ENCODE measurements at places on chromosomes 3 and 15. TPM values are rescaled to one million over a fixed set of nuclear protein-coding genes. Genes with fewer than 3 reads are reported as not detected.
A peak's percentile ranks its signal among the peaks of the same experiment; 100 is the strongest.

The PLA2G4E gene
- total RNA-seq, result 33.8 TPM

The MUC4 gene
- total RNA-seq, result 0.30 TPM

The CTXN2 gene
- total RNA-seq, result not detected

The GOLGA8F gene
- total RNA-seq, result not detected

The LIPH gene
- 6.6 TPM for total RNA-seq

The RYR3 gene
- total RNA-seq, result 6.3 TPM

The SPINK8 gene
- not detected for total RNA-seq

- no peak for DNase-seq
Observed at GRCh38 chr3:192825657-192826200, 91.9 kb downstream of the MB21D2 start.

DNA sequence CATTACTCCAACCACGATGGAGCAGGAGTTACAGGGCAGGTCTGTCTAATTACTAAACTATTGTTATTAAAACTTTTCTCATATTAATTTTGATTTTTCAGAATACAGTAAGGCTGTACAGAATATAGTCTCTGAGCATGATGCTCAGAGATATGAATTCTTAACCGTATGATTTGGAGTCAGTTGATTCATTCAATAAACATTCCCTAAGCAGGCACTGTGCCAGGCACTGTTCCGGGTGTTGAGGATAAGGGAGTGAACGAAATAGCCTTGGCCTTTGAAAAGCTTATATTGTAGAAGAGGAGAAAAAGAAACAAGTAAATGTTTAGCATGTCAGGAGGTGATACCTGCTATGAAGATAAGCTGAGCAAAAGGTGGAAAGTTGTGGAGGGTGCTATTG, 187.3 kb downstream of the KCNAB1 start:
- DNase-seq, result no peak

- no peak for DNase-seq
Observed at GRCh38 chr15:79035111-79035601, 55.4 kb downstream of the RASGRF1 start.

DNA sequence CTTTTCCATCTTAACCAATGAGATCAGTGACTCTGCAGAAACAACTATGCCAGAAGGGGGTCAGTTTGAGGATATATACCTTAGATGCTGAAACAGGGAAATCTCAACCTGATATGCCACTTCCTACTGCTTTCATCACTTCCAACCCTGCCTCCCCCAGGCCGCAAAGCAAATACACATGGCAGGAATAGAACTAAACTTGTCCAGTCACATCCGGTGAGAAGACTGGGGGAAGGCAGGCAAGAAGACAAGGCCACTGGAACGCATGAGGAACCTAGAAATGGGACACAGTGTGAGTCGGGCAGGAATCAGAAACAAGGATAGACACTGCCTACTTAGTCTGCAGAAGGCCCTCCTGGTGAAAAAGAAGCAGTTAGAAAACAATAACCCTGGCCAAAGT, 90.6 kb downstream of the MYO5A start:
- DNase-seq, result no peak

- no peak for DNase-seq
Observed at GRCh38 chr3:138082085-138082991, 33.1 kb downstream of the DZIP1L start.

DNA sequence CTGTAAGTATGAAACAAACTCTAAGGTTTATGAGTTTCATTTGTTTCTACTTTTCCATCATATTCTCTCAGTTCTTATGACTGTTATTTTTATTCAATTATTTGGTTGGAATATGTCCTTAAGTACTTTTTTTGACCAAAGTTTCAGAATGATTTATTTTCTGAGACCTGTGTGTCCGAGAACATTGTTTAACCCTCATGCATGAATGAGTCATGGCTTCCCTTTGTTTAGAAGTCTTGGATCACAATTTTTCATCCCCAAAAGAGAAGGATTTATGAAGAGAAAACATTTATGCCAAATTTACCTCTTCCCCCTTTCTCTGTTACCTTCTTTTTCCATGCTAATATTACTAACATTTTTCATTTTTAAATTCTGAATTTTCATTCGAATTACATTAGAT, 518.0 kb upstream of the NR2F2 start:
- DNase-seq, result no peak

DNA sequence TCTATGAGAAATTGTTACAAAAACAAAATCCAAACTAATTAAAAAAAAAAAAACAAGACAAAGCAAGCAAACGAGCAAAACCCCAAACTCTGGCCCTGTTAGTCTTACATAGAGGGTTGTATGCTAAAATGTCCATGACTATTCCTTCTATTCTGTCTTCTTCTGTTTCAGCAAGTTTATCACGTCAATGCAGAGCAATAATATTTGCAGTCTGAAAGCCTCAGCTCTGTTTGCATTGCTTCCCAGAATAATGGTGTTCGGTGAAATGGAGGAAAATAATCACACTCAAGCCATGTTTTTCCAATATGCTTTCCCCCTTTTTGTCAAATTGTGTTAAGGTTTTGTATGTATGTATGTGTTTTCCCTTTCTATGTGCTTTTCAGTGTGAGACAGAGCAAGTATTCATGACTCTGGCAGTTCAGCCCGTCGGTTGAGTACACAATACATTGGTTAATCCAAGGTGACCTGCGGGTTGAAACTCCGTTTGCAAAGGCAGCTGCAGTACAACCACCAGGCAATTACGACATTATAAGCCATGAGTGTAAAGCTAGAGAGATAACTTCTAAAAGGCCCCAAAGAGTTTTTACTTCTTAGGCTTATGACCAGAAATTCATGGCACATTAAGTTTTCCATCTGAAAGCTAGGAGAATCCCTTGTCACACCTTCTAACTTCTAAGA, 34.9 kb upstream of the MAGI1 start:
- DNase-seq, result no peak

DNA sequence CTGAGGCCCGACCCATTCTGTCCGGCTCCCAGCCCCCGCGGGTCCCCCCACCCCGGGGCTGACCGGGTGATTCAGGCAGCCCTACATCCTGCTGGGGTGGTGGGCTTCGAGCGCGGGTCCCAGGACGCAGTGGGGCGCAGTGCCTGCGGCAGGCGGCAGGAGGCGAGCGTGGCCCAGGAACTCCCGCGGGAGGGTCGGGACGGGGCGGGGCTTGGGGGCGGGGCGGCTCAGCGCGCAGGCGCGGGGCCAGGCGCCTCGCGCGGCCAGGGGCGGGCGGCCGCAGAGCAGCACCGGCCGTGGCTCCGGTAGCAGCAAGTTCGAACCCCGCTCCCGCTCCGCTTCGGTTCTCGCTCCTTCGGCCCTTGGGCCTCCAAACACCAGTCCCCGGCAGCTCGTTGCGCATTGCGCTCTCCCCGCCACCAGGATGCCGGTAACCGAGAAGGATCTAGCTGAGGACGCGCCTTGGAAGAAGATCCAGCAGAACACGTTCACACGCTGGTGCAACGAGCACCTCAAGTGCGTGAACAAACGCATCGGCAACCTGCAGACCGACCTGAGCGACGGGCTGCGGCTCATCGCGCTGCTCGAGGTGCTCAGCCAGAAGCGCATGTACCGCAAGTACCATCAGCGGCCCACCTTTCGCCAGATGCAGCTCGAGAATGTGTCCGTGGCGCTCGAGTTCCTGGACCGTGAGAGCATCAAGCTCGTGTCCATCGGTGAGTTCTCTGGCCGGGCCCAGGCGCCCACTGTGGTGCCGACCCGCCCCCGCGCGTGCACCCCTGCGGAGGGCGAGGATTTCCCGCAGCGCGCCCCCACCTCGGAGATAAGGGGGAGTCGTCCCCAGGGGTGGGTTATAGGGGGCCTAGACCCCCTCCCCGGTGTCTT, at the start of gene FLNB:
FLNB (plus strand) TSS at position 282 of the 885 bp plus-strand sequence; CDS start at position 425, 143 bp downstream.
- DNase-seq, result peak; percentile 30

GRCh38 chr3:7562892-7563291, 702.0 kb downstream of the GRM7 start:
- no peak for DNase-seq

GRCh38 chr15:79897380-79897678, 515 bp upstream of the MTHFS start:
- peak; percentile 29 for DNase-seq

- DNase-seq, result no peak
Observed at GRCh38 chr15:85589851-85590250, 204.9 kb downstream of the KLHL25 start.

DNA sequence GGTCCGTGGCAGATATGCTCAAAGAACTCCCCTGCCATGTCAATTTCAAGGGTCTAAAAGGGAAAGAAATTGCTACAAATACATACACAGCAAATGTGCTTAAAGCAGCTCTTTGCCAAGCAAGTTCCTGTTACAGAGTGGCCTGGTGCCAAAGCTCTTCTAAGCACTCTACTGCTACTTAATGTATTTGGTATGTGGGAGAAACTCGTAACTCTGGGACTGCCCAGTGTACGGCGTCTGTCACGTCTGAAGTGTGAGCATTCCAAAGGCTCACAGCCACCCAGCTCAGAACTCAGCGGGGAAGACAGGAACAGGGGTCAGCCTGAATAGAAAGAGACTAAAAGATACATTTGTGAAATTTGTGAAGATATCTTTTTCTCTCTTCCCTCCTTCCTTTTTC, 54.6 kb downstream of the RBMS3 start:
- DNase-seq, result peak; percentile 100

GRCh38 chr3:116579840-116580239, 129.7 kb upstream of the TUSC7 start:
- DNase-seq, result no peak

DNA sequence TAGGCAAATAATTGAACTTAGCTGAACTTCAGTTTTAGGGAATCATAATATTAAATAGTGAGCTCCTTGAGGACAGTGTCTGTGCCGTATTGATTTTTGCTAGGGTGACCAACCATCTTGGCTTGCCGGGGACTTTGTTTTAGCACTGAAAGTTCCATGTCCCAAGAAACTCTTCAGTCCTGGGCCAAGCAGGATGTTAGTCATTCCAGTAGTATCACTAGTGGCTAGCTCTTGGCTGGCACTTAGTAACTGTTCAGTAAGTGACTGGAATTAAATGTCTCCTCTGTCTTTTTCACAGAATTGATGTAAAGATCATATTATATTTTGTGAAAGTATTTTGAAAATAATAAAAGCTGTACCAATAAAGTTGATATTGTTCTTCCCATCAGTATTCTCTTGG, 42.3 kb downstream of the RSRC1 start:
- no peak for DNase-seq

- peak; percentile 33 for DNase-seq
Observed at GRCh38 chr3:189232790-189233189, 61.0 kb downstream of the TPRG1 start.

- peak; percentile 4 for DNase-seq
Observed at GRCh38 chr3:8387571-8387970, 114.1 kb upstream of the LMCD1 start.

- DNase-seq, result peak; percentile 77
Observed at GRCh38 chr15:71599418-71600151, 210.8 kb upstream of the NR2E3 start.

GRCh38 chr3:169350228-169350627, 313.3 kb downstream of the MECOM start:
- no peak for DNase-seq

DNA sequence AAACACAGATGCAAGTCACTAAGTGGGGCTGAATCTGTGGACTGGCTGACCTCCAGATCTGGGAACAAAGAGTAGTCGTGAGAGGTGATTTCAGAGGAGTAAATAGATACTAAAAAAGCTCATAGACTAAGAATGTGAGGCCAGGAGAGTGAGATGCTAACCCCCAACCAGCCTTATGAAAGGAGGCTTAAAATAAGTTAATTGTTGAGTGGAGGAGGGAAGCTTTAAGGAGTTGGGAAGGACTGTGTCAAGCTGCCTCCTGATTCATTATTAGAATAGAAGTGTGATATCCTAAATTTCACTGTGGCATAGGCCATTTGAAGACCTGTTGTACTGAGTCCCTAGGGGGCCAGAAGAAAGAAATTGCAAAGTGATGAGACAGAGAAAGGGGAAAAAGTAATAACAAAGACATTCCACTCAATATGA, 107.6 kb downstream of the RBPMS2 start:
- no peak for DNase-seq

All from skin of body (tissue), 3 donors.